Keratinocyte (primary cell): ENCODE measurements at places on chromosomes 2 and 18. TPM values are rescaled to one million over a fixed set of nuclear protein-coding genes. Genes with fewer than 3 reads are reported as not detected.

- DNase-seq = no peak
These were observed 146.5 kb downstream of the NCKAP5 start for GRCh38 chr2:133421516-133422324.

GRCh38 chr2:109230941-109231420, 102.0 kb downstream of the SH3RF3 start:
- DNase-seq = no peak

DNA sequence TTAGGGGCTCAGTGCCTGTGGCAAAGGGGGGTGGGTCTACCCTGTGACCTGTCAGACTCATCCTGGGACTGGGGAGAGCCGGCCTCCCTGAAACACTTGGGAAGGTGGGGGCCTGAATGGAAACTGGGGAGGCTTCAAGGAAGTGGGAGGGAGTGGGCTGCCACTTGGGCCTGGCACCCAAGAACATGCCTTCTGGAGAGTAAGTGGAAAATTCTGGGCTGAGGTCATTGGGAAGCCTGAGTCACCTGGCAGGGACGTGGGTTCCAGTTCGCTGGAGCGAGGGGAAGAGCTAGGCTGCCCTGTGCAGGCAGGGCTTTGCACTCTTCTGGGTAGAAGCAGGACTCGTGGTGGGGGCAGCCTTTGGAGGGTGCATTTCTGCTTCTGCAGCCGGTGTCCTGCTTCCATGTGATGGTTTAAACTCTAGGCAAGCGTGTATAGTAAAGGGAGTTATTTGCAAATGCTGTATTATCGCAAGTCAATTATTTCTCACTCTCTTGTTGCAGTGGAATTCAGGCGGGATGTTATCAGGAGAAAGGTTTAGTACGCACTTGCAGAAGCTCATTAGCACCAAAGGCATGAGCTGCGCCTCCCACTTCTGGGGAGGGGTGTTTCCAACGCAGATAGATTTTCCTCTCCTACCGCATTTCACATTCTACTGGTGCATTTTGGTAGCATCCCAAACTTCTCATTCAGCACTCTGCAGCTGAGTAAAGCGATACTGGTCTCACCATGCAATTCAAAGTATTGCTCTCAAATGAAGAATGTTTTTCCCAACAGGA, 3.8 kb downstream of the LRRFIP1 start:
- no peak for DNase-seq

GRCh38 chr2:102258025-102258385, 53.4 kb upstream of the IL1RL1 start:
- no peak for DNase-seq

DNA sequence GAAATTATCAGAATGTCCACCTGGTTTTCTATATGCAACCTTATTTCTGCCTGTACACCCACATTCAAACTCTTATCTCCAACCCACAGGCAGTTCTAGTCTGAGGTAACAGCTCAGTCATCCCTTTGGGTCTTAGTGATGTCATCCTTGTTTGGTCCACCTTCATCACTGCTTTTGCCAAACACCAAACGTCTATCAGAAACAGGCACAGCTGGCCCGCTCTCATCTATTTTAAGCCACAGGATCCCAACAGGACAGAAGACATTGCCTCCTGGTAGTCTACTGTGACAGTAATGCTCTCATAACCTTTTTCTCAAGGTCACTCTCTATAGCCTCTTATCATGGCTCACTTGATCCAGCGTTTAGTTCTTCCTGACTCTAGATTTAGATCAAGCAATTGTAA, 99.0 kb upstream of the CHAC2 start:
- no peak for DNase-seq

DNA sequence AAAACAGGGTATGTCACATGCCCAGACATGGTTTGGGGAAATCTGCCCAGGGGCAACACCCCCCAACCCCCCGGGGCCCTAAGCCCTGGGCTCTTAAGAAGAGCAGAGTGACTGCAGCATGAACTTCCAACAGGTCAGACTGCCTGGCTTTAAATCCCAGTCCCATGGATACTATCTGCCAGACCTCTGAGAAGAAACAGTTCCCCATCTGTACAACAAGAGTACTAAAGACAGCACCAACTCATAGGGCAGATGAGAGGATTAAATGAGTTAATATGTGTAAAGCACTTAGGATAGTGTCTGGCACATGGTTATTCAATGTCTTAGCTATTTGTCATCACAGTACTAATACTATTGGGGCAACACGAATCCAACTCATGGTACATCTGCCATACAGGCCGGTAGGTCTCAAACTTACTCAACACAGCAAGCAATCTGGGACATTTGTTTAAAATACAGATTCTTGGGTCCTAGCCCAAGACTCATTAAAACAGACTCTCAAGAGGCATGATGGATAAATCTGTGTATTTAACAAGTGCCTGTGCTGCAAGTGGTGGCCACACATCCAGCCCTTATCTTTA, 23.4 kb downstream of the CDH2 start:
- DNase-seq = no peak

DNA sequence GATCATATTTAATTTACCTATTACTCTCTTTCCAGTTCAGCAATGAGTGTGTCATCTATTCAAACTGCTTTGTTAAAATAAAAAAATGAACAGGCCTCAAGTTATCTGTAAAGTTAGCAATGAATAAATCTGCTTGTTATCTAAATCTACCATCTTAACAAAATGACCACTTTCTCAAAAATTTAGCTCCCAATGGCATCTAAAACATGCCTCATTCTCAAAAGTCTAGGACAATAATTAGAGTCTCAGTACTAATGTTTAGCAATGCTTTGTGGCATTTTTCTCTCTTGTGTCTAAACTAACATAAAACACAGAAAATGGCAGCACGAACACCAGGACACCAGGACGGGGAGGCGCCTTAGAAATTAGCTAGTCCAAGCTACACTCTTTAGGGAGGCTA, 3.6 kb upstream of the ASAP2 start:
- no peak for DNase-seq

DNA sequence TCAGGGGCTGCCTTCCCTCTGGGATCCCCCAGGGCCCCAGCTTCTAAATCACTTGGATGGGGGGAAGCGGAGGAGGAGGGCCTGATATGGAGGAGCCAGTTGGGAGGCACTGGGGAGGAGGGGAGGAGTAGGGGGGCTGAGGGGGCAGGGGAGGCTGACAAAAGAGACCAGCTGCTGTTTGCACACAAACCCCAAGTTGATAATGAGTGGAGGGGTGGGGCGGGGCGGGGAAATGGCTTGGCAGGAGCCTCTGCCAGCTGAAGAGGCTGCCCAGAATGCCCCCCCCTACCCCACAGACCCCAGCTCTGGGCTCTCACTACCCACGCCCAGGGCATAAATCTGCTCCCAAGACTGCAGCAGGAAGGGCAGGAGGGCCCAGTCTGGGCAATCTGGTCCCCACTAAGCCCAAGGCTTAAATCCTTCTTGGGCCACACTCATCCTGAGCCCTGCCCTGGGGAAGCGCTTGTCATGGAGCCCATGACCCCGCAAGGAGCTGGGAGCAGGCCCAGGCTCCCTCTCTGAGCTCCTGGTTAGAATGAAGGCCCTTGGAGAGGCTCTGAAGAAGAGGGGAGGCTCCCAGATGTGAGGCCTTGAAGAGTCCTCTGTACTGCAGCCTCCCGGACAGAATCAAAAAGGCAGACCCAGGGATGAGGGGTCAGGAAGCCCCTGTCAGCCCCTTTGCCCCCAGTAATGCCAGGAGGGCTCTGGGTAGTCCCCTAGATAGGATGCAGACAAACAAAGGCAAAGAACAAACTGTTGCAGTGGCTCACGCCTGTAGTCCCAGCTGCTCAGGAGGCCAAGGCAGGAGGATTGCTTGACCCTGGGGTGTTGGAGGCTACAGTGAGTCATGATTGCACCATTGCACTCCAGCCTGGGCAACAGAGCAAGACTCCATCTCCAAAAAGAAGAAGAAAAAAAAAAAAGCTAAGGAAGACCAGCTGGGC, 24.8 kb upstream of the PTMA start:
- DNase-seq = no peak

- no peak for DNase-seq
These were observed 52.3 kb downstream of the TFCP2L1 start for GRCh38 chr2:121232626-121233265.

GRCh38 chr2:195575016-195575415, 82.0 kb upstream of the SLC39A10 start:
- no peak for DNase-seq

- DNase-seq = no peak
These were observed 7.7 kb downstream of the RNF149 start for GRCh38 chr2:101300836-101301235.

DNA sequence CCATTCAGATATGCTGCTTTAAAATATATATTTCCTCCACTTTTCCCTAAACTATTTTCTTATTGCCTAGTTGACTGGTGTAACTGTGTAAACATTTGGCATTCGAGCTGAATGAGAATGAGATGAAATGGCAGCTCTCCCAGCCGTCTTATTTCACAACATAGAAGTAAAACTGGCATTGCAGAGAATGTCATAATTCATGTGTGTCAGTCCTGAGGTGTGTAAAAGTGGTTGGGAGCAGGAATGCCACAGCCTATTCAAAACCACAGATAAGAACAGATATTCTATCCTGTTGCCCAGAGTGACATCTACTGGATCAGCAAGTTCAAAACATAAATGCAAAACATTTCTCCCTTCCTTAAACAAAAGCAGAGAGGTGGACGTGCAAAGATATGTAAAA, 565.5 kb upstream of the CHAC2 start:
- DNase-seq = peak; percentile 19

DNA sequence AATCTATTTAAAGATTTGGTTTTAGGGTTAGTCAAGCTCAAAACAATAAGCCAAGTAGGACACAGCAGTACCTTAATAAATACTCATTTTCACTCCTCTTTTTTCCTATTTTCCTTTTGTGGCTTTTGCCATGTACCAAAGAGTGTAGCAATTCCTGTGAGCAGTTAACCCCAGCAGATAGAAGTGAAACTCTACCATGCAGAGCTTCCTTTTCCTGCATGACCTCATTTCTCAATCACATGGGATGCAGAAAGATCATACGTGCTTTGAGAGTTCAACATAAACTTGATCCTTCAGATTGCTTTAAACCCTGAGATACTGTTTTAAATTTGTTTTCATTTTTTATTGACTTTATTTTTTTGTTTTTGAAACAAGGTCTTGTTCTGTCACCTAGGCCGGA, 99.1 kb upstream of the ARHGAP15 start:
- no peak for DNase-seq

- DNase-seq = no peak
These were observed 1519.9 kb downstream of the SUCLG1 start for GRCh38 chr2:82939211-82939610.

GRCh38 chr2:71306762-71307161, 24.8 kb upstream of the ZNF638 start:
- peak; percentile 35 for DNase-seq

- DNase-seq = no peak
These were observed 16.5 kb downstream of the NMUR1 start for GRCh38 chr2:231513746-231514224.

DNA sequence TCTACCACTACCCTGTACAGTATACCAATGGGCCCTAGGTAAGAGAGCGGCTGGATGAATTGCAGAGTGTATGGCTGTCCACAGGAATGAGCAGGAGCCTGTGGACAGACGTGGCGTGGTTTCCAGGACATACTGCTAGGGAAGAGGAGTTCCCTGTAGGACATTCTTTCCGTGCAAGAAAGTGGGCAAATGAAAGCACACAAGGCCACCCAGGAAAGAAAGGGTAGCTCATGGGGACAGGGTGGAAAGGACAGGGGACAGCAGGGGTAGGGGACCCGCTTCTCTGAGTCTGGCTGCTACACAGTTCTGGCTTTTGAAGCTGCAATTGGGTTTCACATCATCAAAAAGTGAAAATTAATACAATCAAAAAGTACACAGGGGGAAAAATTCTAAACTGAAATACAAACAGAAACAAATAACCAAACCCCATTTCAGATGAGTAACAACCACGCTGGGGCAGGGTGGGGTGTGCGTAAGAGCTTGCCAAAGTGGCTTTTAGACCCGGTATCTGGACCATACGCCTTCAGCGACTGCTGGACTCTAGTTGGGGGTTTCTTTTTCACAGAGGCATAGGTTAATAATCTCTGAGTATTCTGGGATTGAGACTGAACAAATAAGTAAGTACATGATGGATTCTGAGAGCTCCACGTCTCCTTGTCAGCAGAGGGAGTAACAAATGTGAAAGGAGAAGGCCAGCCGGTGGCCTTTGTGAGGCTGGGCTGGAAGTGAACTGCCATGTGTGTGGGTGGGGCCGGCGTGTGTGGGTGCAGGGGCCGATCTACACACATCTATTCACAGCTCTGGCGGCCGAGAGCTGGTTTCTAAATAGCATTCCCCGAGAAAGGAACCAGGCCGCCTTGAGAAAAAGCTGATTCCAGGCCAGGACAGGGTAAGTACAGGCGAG, 84.0 kb downstream of the HDAC4 start:
- no peak for DNase-seq

DNA sequence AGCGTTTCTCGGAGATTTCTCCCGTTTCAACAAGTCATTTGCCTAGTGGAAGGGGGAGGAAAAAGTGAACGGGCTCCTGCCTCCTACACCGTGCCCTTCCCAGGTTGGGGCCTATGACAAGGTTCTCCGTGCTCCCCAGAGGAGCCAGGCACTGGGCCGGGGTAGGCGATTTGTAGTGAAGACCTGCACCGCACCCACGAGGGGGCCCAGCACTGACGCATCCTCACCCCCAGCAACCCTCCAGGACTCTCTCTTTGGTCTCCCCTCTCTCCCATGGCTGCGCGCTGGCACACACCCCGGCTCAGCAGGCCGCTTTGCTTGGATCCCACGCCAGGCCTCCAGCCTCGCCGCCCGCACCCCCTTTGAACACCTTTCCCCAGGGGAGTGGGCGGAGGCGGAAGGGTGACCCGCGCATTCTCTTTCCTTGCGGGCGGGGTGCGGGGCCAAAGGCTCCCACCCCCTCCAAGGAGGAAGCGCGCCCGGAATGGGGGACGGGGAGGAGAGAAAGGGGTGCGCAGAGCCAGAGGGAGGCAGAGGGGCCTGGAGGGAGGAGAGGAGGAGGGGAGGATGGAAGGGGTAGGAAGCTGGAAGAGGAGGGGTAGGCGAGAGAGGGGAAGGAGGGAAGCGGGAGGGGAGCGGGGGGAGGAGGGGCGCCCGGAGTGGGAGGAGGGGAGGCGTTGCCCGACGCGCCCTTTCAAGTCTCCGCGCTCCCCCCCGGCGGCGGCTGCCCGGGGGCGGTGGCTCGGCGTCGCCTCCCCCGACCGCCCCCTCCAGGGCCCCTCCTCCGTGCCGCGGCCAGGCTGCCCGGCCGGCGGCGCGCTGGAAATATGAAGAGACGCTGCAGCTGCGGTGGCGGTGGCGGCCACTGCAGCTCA, at the start of gene APCDD1:
TSS of gene APCDD1 (plus strand) at position 830 of the 875 bp plus-strand sequence. CDS start 347 bp downstream, outside the sequence.
- DNase-seq = no peak

DNA sequence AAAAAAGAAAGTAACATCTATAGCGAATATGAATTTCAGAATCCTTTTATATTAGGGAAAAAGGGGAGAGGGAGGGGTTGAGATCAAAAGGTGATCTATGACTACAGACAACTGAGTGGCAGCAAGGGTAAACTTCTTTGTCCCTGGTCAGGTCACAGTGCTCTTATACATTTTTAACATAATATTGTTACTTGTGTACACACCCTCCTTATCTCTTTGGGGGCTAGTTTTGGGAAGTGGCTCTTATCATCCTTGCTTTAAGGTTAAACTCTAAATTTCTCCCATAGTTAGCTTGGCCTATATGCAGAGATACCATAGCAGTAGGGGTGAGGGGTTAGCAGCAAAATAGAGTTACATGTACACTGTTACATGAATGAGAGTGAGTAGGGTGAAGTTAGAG, 31.6 kb upstream of the ATG16L1 start:
- DNase-seq = no peak

The PLGLB1 gene
- 0.10 to 0.38 TPM (median 0.11 TPM) in 3 replicates for polyA plus RNA-seq

The REG3A gene
- not detected in 3 replicates for polyA plus RNA-seq

The GAD1 gene
- polyA plus RNA-seq = 4.5 to 9.4 TPM (median 5.9 TPM) in 3 replicates

The CRACDL gene
- 1.4 to 2.1 TPM (median 1.6 TPM) in 3 replicates for polyA plus RNA-seq

The SCN2A gene
- polyA plus RNA-seq = 0.27 to 1.0 TPM (median 0.91 TPM) in 3 replicates

The SLC5A7 gene
- not detected in 3 replicates for polyA plus RNA-seq

The HOXD8 gene
- 0.05 TPM in 1 of 3 replicates, not detected in the others for polyA plus RNA-seq

The CD28 gene
- 0.01 TPM in 1 of 3 replicates, not detected in the others for polyA plus RNA-seq

The LHCGR gene
- not detected in 3 replicates for polyA plus RNA-seq

The CFAP221 gene
- polyA plus RNA-seq = not detected in 3 replicates
